Transverse colon (tissue), 4 donors: ENCODE measurements at places on chromosomes 6 and 20. TPM values are rescaled to one million over a fixed set of nuclear protein-coding genes. Genes with fewer than 3 reads are reported as not detected.

DNA sequence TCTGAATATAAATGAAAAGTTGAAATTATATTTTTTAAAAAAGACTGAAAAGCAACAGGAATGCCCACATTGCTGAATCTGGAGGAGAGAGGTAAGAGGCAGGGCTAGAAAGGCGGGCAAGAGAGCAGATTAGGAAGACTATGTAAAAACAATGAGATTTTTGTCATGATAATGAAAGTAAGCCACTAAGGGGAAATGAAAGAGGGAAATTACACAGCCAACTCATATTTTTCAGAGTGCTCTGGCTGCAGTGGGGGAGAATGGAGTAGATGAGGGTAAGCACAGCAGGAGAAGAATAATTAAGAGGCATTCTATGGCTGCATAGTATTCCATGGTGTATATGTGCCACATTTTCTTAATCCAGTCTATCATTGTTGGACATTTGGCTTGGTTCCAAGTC lies 281.9 kb downstream of the PKHD1 start:
- DNase-seq, result no peak

- no peak for DNase-seq
Measured at GRCh38 chr6:18488004-18488403, 100.9 kb downstream of the RNF144B start.

DNA sequence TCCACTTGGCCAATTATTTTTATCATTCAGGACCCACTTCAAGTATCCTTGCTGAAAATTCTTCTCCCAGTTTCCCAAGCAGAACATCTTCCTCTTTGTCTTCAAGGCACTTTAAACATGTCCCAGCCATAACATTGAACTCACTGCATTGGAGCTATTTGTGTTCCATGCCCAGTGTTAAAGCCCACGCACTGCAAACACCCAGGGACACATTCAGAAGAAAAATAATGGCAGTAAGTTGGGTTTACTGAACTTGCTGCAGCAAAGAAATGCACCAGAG lies 1.6 kb upstream of the APMAP start:
- no peak for DNase-seq

DNA sequence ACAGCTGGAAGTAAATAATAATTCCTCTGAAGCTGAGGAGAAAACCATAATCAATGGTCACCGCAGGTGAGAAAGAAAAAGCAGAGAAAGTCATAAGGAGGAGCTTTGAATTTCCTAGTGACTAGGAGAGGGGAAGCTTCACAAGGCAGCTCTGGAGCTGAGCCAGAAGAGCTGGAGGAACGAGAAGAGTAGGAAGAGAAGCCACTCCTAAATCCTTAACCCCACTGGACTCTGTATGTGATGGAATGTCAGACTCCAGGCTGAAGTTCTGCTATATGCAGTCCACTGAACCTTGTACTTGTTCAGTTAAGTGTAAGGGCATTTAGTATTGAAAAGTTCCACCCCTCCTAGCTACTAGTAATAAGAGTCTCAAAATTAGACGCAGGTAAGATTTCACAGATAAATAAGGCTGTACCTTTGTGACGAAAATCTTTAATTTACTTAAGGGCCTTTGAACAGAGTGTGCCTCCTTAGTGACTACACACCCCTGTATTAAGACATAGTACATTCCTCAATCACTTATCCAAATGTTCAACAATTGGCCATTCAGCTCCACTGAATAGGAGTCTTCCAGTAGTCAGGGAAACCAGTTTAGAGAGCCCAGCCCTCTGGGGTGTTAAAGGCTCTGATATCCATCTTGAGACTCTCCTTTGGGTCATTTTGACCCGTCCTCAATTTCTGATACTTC lies 71.4 kb upstream of the UFL1 start:
- peak; percentile 24 for DNase-seq

The PAK5 gene
- total RNA-seq, result not detected

DNA sequence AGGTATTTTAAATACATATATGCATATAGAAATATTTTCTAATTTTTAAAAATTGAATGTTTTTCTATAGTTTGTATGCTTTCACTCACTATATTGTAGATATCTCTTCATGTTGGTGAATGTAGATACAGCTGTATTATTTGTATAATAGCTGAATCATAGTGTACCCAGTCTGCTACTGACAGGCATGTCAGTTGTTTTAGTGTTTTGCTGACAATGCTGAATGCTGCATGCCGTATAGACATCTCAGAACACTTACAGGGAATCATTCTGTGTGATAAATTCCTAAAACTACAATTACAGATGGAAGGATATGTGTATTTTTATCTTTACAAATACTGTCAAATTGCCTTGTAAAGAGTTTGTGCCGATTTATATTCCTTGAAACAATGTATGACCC lies 175.4 kb downstream of the SIM1 start:
- no peak for DNase-seq

GRCh38 chr6:149174962-149175361 lies 142.6 kb upstream of the TAB2 start:
- DNase-seq, result no peak

DNA sequence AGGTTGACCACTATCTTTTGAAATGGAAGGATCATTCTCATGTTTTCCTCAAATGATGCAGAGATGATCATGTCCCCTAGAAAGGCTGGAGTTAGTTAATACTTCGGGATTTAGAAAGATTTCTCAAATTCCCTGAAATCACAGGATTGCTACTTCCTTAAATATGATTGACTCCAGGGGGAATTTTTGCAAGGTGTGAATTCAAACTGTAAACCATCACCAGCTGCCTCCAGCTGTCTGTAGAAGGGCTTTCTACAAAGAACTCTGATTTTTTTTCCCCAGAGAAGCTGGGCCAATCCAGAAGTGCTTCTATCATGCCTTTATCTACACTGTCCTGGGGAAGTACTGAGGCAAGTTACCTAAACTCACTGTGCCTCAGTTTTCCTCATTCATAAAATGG lies 114.5 kb downstream of the EDN1 start:
- DNase-seq, result no peak

DNA sequence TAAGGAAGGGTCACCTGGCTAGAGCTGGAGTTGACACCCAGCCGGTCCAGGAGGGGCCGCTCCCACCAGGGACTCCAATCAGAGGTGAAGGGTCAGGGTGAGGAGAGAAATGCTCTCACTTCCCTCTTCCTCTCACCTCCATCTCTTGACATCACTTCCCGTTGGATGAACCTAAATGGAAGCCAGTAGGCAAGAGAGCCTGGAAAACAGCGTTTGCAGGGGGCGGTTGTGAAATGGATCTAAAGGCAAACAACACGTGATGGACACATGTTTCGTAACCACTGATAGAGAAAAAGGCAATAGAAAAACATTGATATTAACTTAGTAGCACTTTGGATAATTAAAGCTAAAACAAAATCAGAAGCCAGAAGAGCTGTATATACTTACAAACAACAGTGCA lies 105.6 kb upstream of the FOXA2 start:
- no peak for DNase-seq

GRCh38 chr20:49508435-49509199 lies 26.1 kb upstream of the KCNB1 start:
- no peak for DNase-seq

The TCP11 gene
- total RNA-seq, result not detected

DNA sequence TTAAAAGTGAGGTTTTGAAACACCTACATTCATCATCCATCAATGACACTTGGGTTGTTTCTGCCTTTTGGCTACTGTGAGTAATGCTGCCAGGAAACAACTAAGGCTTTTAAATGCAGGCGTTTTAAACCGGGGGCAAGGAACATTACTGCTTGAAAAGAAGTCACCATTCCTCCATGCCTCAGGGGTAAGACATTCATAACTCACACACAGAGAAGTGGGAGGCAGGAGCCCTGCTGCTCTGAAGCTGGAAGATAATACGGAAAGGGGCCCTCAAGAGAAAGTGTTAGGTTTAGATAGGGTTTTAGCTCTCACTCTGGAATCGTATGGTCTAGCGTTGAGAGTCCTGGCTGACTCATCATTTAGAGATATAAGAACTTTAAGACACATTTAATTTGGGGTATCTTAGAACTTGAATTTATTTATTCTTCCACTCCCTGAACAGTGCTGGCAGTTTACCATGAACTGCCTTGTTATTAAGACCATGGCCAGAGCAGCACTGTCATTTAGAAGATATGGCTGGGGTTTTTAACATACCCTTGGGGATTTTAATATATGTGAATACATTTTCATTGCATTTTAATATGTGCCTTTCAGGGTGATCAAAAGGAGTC lies 1.8 kb downstream of the TUBB1 start:
- no peak for DNase-seq

DNA sequence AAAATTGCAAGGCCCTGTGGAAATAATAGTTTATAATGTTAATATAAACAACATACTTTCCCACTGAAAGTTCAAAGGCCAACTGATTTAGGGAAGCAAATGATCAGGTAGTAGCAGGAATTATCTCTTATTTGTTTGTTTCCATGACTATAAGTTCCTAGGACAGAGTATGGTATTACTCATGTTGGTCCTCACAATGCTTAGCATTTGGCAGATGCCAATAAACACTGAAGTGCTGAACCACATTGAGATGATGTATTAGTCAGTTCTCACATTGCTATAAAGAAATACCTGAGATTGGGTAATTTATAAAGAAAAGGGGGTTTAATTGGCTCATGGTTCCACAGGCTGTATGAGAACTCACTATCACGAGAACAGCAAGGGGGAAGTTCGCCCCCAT lies 129.6 kb upstream of the NUP153 start:
- no peak for DNase-seq

DNA sequence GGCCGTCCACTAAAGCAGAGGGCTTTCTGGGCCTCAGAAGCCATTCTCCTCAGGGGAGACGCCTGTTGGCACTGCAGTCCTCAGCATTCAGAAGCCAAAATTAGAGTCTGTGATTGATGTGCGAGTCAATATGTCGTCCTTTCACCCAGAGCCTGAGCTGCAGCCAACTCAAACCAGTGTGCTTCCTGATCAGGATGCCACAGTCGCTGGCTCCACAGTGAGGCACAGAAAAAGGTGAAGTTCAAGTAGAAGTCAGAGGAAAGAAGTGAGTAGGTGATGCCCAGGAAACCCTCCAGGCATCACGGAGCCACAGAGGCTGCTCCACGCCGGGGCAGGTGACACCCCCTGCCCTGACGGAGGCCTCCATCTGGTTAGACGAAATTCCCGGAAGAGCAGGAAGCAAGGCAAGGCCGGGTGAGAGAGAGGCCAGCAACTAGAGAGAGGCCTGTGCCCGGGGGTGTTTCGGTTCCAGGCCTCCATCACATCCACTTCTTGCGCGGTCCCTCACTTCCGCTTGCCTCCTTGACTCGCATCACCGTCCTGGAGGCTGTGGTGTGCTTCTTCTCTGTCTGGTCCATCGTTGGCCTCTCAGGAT lies 177.7 kb upstream of the SNX9 start:
- no peak for DNase-seq

The FAM209B gene
- not detected for total RNA-seq

The RING1 gene
- 21.6 TPM for total RNA-seq

DNA sequence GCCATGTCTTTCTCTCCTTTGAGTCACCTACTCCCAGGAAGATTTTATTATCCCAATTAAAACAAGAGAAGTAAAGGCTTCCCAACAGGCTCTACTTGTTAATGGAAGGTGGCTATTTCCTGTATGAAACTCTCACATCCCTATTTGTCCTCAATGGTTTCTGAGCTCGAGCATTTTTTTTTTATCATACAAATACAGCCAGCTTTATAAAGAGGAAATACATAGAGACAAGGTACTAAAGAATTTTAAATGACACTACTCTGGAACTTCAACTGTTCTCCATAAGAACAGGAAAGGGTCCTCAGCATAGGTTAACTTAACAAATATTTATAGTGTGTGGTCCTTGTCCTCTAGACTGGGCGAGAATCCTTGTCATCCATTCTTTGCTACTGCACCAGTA lies 41.0 kb downstream of the TSHZ2 start:
- DNase-seq, result no peak

The SLC32A1 gene
- total RNA-seq, result not detected

DNA sequence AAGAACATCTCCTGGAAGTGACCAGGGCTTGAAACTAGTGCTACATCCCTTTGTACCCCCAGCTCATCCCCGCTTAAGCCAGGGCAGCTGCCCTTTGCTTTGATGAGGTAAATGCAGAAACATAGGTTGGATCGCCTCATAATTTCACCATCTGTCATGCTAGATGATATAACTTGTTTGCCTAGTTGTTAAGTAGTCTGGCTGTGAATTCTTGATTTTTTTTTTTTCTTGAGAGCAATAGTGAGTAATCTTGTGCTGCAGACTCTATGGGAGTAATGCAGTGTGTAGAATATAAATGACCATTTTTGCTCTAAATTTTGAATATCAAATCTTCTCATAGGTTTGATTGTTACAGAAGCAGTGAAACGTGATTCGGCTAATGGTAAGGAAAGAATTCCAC lies 4.1 kb downstream of the TRDN start:
- DNase-seq, result no peak

- no peak for DNase-seq
Measured at GRCh38 chr6:129667034-129667433, 42.9 kb downstream of the ARHGAP18 start.

The CFAP61 gene
- not detected for total RNA-seq

GRCh38 chr6:33347816-33348215 lies 30.3 kb upstream of the ZBTB22 start:
- DNase-seq, result no peak

DNA sequence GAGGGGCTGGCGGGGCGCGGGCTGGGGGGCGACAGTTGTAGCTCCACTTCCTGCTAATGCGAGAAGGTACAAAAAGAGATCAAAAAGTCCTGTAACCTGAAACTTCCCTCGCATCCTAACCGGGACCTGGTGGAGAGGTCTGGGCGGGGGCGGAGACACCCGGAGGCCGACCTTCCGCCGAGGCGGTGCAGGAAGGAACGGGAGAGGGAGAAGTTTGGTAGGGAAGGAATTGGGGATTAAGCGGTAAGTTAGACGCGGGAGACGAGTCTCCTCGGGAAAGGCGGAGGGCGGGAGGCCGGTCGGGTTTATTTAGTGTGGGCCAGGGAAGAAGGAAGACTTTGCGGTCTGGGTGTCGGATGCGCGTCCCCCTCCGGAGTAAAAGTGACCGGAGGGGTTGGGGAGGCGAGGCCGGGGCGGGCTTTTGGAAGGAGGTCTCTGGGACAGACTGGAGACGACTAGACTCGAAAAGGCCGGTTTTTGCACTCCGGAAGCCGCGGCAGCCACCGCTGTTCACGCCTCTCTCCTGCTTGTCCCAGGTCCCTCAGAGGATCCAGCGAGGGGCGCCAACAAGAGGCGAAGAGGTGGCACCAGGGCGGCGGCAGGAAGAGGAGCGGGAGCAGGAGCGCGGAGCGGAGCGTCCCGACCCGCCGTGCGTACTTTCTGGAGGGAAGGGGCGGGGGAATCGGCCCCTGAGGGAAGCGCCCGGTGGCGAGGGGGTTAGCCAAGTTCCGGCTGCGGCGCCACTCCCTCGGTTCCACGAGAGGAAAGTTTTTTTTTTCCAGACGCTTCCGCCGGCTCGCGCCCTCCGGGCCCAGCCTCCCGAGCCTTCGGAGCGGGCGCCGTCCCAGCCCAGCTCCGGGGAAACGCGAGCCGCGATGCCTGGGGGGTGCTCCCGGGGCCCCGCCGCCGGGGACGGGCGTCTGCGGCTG lies 734 bp downstream of the TPBG start:
- DNase-seq, result peak; percentile 46

GRCh38 chr6:31686483-31686882 lies 5.6 kb upstream of the LY6G5C start:
- DNase-seq, result no peak

DNA sequence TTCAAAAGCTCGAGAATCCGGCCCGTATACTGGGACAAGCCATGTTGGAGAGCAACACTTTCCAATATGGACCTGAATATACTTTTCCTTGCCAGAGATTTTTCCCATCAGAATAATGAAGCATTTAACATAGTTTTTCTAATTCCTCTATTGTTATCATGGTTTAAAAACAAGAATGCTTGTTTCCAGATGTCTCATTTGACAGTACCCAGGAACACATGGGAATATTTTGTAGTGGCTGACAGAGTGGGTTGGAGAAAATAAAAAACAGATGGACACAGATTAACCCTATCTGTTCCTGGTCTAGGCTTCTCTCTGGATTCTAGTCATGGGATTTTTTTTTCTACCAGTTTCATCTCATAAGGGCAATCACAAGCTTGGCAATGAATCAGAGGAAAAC lies 164.8 kb upstream of the CEP162 start:
- DNase-seq, result no peak
